ENCODE measurements at places on chromosomes 5 and 9.

- DNase-seq = no peak
These were observed 90.7 kb upstream of the IL12B start for GRCh38 chr5:159420940-159421339.

DNA sequence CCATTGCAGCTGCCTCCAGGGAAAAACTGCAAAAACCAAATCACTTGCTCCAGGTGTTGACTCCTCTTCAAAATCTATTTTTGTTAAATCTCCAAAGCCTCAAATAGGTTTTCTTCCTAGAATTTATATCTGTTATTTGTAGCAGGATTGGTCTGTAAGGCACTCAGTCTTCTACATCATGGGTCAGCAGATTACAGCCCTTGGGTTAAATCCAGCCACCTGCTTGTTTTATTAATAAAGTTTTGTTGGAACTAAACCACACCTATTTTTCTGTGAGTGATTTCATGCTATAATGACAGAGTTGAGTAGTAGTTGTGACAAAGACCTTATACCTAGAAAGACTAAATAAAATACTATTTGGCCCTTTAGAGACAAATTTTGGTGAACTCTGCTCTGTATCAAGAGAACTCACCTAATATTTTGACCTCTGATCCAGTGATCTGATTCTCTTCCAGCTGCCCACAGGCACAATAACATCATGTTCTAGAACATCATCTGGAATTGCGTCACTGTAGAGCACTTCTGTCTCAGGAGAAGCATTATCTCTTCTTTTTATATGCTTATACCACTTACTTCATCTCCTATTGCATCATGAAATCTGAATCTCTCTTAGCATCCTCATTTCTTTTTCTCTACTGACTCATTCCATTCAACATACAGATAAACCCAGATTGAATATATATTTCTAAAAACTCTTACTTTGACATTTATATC is 130.1 kb downstream of the RPS23 start:
- no peak for DNase-seq

- DNase-seq = no peak
These were observed 63.8 kb upstream of the CCNG1 start for GRCh38 chr5:163373436-163374084.

- no peak for DNase-seq
These were observed 104.3 kb upstream of the ARRDC3 start for GRCh38 chr5:91487420-91487819.

DNA sequence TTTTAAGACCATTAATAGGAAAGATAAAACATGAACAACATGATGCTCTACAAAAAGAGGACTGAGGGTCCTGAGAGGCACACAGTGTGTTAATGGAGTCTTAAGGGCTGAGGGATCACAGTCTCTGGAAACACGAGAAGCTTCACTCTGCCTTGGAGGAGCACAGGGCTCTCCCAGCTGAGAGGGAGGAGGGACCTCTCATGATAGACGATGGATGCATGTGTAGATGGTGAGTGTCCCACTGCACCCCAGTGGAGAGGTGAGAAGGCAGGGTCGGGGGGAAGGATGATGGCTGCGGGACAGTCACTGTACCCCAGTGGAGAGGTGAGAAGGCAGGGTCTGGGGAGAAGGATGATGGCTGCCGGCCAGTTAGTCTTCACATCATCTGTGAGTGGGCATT is 613.4 kb downstream of the IRX1 start:
- DNase-seq = no peak

DNA sequence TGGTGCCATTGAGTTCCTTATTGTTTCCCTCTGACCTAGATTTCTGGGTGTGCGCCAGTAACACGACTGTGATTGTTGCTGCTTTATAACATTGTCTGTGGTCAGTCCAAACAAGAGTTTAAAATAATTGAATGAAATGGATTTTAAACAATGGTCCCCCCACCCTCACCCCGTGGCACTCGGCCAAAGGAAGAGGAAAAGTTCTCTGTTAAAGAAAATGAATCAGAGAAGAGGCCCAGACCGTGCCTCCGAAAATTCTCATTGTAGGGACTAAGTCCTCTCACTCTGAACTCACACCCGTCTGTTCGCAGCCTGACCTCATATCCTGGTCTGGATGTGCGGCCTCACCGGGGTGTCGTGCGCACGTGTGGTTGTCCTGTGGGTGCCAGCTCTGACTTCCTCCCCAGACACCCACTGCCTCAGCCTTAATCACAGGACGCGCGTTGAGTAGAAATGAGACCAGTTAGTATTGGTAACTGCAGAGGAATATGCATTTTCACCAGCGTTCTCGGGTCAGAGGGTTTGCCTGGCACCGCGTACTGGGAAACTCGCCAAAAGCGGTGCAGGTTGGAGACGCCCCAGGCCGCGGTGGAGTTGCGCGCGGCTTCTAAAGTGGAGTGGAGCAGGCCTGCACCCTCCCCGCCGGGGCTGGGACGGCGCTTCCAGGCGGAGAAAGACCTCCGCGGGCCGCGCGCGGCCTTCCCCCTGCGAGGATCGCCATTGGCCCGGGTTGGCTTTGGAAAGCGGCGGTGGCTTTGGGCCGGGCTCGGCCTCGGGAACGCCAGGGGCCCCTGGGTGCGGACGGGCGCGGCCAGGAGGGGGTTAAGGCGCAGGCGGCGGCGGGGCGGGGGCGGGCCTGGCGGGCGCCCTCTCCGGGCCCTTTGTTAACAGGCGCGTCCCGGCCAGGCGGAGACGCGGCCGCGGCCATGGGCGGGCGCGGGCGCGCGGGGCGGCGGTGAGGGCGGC is at the start of gene ABL1:
ABL1 (plus strand) TSS at position 884 of the 966 bp plus-strand sequence. CDS start 193 bp downstream, outside the sequence.
- DNase-seq = peak; percentile 25

DNA sequence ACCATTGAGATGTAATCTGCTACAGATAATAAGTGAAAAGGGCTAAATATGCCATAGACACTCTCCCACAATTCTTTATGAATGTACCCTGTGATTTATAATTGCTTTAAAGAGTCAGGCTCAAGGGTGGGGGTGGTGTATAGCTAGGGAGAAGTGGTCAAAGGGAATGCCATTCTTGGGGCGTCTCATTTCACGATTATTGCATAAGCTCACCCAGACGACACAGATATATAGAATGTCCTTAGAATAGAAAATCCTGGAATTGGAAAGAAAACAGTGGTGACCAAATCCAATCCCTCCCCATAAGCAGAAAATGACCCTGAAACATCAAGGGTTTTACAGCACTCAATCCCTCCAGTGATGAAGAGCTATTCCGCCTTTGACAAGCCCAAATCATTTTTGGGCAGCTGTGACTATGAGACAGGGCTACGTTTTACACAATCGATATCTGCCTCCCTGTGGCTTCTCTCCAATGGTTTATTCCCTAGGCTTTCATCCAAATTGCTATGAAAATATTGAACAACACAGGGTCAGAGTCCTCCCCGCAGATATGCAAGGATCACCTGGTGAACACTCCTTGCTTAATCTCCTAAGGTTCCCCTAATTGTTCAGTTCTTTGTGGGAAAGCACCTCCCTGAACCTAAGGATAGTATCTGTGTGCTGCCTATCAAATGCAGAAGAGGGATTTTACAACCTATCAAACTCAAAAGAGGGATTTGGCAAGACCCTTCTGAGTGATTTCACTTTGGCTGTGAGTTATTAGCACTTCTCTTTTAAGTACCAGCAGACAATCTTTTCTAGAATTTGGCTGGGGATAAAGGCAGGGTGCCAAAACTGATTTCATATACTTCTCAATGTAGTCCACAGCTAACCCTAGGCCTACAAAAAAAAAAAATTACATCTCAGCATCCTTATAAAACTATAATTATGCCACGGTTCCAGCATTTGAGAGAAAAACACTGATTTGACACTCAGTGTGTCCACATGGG is 144.9 kb upstream of the CDH6 start:
- no peak for DNase-seq

DNA sequence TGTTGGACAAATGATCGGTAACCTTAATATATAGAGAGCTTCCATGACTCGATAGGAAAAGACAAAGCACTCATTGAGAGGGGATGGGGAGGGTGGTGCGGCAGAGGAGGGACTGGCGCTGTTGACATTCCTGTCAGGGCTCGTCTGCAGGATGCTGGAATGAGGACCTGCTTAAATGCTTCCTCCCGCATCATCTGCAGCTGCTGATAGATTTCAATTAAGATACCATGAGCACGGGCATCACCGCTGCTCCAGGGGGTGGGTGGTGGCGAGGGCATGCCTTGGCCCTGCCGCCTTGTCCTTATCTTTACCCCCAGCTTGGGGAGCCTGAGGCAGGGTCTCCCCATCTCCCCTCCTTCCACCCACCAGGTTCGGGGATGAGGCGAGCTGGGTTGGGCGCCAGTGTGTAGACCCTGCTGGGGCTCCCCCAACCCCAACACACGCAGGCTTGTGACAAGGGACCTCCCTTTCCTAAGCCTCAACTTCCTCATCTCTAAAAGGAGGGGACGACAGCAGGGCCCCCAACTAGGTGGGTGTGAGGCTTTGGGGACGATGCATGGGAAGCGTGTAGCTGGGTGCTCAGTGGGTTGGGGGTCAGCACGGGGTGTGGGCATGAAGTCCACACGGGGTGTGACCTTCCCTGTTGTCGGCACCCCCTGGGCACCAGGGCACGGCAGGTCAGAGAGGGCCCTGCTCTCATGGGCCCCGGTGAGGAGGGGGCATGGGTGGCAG is 11.7 kb upstream of the QRFP start:
- no peak for DNase-seq

DNA sequence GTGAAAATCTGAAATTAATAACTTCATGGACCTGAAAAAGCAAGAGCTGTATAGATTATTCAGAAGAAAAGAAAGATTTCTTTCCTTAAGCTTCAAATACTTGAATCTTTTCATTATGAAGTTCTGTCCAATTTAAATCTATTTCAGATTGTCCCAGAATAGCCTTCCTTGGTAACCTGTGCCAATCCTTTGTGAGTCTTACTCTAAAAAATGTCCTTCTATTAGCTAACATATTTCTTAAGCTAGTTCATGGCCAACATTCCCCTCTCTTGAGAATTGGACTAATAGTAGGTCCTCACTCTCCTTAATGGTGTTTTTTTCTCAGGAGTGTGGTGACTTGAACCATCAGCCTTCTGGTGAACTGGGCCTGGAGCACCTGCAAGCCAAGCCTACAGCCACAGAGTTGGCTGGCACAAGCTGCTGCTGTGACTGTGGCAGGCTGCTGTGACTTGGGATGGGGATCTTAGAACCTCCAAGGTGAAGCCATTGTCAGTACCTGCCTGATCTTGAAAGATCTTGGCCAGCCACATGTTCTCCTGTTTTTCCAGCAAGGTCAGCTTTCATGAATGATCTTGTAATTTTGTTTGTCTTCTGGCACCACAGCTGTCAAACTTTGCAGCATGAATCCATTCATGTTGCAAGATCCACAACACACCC is 262.6 kb upstream of the MAP3K1 start:
- no peak for DNase-seq

- no peak for DNase-seq
These were observed 8.0 kb upstream of the FXN start for GRCh38 chr9:69027355-69028097.

DNA sequence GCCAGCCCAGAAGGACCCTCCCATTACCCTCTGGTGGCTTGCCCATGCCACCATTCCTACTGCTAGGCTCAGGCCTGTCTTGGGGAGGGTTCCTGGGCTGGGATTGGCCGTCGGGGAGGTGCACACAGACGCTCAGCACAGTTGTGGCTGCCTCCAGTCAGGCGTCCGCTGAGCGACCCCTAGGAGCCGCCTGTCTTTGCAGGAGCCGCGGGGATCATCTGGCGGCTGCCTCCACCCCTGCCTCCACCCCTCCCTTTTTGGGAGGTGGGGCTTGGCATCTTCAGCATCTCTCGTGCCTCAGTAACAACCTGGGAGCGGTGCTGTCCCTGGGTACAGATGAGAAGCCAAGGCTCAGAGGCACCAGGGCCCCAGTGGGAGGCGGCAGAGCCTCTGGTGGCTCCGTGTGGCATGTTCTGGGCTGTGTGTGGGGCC is 39.6 kb downstream of the RXRA start:
- DNase-seq = no peak

DNA sequence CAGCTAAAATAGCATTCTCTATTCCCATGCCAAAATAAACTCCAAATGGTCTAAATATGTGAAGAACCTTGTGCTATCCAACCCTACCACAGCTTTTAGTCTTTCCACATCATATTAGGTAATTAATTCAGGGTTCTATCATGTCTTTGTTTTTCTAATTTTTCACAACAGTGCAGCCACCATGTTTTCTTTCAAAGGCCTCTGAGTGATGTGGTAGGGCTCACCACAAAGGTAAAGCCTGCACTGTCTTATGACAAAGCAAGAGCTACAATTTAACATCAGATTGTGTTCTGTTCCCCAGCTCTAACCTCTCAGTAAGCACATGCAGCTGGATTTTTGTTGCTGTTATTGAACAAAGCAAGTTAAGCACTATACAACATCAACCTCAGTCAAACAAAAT is 52.4 kb downstream of the MEF2C start:
- DNase-seq = no peak

DNA sequence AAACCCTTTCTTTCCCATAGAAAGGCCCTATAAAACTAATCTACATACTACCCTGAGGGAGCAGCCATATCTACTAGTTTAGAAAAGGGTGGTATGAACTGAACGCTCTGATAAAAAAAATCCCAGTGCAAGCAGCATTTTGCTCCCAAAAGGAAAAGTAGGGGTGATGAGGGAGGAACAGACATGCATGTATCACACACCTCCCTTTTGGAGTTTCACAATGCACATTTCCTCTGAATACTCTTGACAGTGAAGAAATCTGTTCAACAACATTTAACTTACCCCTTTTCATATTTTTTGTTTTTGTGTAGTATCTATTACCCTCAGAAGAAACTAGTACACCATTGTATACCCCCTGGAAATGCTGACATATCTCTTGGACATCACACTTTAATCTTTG is 411.4 kb downstream of the MAT2B start:
- no peak for DNase-seq

DNA sequence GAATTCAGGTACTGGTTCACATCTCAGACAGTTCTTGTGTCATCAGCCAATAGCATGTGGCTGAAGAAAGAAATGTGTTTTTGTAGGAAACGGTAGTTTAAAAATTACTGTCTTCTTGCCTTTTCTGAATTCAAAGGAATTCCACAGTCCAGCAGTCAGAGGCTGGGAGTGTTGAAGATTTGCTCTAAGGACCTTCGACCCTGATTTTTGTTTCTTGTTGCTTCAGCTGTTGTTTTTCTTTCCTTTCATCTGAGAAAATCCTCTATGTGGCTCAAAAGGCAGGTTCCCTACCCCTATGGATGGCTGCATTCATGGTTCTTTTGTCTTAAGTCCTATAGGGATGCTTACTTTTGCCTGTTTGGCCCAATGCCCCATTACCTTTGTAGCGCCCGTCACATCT is 304.9 kb downstream of the TMEM167A start:
- no peak for DNase-seq

GRCh38 chr5:59777028-59777427 is 116.5 kb downstream of the PDE4D start:
- DNase-seq = no peak

- no peak for DNase-seq
These were observed 506 bp downstream of the ADAMTS19 start for GRCh38 chr5:129460672-129460935.

Measured in stimulated activated CD4-positive, alpha-beta T cell treated with anti-CD3 and anti-CD28 coated beads, Interleukin-12 subunit alpha, Interleukin-12 subunit beta, amount 100 ng/mL, for 24 hours (primary cell).